ENCODE measurements at places on chromosomes 16 and 17.

- no peak for DNase-seq
These were observed 115.4 kb downstream of the UTP18 start for GRCh38 chr17:51375771-51376170.

DNA sequence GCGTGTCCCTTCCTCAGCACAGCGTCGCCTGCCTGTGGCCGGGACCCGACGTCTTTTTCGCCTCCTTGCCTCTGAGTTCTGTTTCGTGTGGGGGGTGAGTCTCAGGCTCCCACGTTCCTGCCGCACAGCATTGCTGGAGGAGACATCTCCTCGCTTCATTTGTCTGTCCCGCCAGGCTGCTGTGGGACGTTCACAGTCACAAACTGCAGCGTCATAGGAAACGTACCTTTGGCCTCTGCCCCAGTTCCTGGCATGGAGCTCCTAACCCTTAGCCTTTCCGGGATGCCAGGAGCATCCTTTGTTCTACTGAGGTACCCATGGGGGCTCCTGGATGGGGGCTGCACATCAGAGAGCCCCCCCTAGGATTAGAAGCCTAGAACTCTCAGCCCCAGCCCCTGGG lies 18.2 kb upstream of the CBFA2T3 start:
- DNase-seq, result no peak

- no peak for DNase-seq
These were observed 23.5 kb downstream of the GTF3C1 start for GRCh38 chr16:27526180-27526579.

DNA sequence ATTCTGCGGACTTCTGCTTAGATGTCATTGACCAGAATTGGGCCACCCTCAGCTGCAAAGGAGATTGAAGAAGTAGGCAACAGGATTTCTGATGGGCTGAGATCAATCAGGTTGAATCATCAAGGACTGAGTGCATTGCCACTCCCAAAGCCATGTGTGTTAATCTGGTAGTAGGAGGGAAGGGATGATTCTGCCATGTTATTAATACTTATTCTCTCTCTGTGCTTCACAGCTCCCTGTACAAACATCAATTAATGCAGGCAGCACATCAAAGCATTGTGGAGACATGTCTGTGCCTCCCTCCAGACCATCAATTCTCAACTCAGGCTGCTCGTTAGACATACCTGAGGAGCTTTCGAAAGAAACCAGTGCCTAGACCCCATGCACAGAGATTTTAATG lies 11.6 kb downstream of the LRRC3C start:
- no peak for DNase-seq

DNA sequence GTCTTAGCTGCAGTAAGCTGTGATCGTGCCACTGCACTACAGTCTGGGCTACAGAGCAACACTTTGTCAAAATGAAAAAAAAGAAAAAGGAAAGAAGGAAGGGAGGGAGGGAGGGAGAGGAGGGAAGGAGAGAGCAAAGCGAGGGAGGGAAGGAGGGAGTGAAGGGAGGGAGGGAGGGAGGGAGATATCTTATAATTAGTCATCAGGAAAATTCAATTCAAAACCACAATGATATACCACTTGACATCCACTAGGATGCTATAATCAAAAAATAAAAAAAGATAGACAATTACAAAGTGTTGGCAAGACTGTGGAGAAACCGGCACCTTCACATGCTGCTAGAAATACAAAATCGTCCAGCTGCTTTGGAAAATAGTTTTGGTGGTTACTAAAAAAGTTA lies 93.8 kb downstream of the CDC27 start:
- no peak for DNase-seq

DNA sequence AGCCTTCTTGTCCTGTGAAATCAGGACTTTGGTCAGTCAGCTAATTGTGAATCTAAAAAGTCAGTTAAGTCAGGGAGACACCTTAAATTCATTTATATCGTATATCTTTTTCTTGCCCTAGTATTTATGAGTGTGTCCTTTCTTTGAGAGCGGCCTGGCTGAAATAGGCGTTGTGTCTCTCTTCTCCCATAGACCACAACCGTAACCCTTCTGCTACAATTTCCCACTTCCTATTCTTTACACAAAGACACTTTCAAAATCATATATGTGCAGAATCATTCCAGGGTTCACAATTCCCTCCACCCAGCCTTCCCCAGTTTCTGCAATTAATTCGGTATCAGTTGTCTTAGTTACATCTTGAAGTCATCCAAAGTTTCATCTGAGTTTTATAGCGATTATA lies 14.0 kb upstream of the COTL1 start:
- DNase-seq, result no peak

DNA sequence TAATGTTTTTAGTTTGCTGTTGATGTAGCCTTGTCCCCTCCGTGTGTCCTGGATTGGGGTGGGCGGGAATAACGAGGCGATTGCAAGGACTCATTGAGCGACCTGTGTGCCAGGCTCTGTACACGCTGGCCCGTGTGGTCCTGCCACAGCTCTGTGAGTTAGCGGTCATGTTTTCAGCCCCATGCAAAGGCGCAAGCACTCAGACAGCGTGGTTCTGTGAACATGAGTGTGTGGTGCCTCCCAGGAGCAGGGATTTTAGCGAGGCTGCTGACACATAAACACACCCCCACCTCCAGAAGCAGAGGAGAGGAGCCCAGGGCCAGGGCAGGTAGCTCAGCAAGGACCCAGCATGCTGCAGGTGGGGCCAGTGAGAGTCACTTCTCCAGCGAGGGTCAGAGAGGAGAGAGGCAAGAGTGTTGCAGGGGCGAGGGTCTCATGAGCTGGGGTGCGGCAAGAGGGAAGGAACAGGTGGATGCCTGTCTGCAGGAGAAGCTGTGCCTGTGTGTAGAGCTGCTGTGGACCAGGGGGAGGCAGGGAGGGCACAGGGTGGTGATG lies 115.3 kb downstream of the OR1D5 start:
- no peak for DNase-seq

GRCh38 chr16:16887193-16887592 lies 508.3 kb downstream of the NPIPA7 start:
- DNase-seq, result no peak

- no peak for DNase-seq
These were observed 20.3 kb upstream of the HOXB9 start for GRCh38 chr17:48646183-48647102.

DNA sequence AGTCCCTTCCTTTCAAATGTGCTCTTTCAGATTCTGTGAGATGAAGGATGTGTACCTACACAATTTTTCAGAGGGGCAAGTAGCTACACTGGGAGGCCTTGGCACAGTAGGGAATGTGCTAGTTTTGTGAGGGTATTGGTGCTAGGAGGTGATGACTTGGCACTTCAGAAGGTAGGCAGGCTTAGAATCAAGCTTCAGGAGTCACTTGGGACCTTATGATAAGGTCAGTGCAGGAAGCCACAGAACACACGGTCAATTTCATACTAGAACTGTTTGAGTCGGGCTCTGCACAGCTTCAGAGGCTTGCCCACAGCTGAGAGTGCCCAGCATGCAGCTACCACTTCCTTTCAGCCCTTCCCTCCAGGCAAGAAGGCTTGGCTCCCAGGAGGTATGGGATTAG lies 6.1 kb downstream of the CMTM1 start:
- no peak for DNase-seq

GRCh38 chr16:17276010-17276530 lies 194.7 kb downstream of the XYLT1 start:
- no peak for DNase-seq

GRCh38 chr17:36755586-36755985 lies 154.2 kb downstream of the MRM1 start:
- DNase-seq, result no peak

All from skeletal muscle cell (primary cell).